CD4-positive, alpha-beta memory T cell (primary cell): ENCODE measurements at places on chromosomes 3 and 15. TPM values are rescaled to one million over a fixed set of nuclear protein-coding genes. Genes with fewer than 3 reads are reported as not detected.

ARGFX gene
- polyA plus RNA-seq: not detected

DNA sequence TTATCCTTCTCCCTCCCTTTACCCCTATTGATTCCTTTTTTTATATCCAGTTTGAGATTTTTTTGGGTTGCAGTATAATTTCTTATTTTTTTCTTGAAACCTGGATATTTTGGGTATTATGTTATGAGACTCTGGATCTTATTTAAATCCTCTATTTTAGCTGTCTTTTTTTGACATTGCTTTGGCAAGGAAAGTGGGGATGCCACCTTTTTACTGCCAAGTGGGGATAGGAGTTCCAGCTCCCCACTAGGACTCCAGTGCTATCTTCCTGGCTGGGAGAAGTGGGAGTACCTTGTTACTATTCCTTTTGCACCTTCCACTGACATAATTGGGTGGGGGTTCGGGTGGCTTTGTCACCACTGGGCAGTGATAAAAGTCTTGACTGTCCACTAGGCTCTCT, 87.9 kb downstream of the SATB1 start:
- H3K36me3 ChIP-seq: no peaks in the 10 kb centered on the region
- DNase-seq: no peak
- H3K4me1 ChIP-seq: no peaks in the 10 kb centered on the region
- H3K27ac ChIP-seq: no peak overlapping the region
- H3K4me3 ChIP-seq: no peak overlapping the region

DNA sequence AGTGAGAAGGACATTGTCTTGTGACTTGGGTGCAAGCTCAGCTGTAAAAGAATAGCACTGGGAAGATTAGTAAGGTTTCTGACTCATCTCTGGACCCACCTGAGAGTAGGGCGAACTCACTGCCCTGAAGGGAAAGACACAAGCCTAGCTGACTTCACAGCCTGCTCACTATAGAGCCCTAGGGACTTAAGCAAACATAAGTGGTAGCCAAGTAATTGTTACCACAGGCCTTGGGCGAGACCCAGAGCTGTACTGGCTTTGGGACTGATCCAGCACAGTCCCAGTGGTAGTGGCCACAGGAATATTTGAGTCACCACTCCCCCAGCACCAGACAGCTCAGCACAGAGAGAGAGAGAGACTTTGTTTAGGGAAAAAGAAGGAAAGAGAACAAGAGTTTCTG, 429.9 kb downstream of the TBL1XR1 start:
- no peaks in the 10 kb centered on the region for H3K4me1 ChIP-seq
- H3K4me3 ChIP-seq: no peak overlapping the region
- no peaks in the 10 kb centered on the region for H3K27me3 ChIP-seq
- H3K36me3 ChIP-seq: no peaks in the 10 kb centered on the region

- DNase-seq: no peak
- peaks cover 7% of the 10 kb centered on the region for H3K4me1 ChIP-seq
- H3K27ac ChIP-seq: no peak overlapping the region
- no peaks in the 10 kb centered on the region for H3K27me3 ChIP-seq
- no peaks in the 10 kb centered on the region for H3K36me3 ChIP-seq
Measured at GRCh38 chr15:85150130-85150480, 168.4 kb downstream of the PDE8A start.

CACNA2D2 gene
- polyA plus RNA-seq: 0.24 TPM

DNA sequence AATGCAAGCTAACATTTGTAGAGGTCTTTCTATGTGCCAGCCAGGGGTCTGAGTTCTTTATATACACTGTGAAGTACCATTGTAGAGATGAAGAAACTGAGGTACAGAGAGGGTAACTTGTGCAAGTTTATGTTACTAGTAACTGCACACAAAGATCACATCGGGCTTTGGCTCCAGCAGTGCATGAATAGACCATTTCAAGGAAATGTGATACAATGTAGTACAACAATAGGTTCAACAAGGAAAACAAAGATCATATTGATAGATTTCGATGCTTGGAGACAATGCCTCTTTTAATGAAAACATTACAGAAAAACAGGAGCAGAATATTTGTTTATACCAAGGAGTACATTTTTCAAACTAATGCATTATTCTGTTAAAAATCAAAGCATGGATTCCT, 115.3 kb downstream of the POLR2M start:
- no peaks in the 10 kb centered on the region for H3K36me3 ChIP-seq
- no peaks in the 10 kb centered on the region for H3K27me3 ChIP-seq
- H3K4me1 ChIP-seq: no peaks in the 10 kb centered on the region
- no peak overlapping the region for H3K4me3 ChIP-seq

DNA sequence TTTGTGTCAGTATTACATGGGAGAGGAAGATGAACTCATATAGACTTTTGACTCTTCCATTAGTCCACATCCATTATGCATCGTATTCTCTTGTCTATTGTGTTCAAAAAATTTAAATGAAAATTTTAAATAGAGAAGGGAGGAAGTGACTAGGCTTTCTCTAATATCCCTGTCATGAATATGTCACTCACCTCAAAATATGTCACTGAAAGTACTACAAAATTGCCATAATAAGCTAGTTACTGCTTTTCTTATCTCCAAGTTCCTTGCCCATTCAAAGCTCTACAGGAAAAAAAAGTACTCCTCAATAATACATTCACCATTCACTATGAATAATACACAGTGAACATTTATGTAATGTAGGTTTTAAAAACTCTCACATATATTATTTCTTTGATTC, 22.3 kb upstream of the GHSR start:
- H3K27me3 ChIP-seq: no peaks in the 10 kb centered on the region
- no peak for DNase-seq
- no peak overlapping the region for H3K4me3 ChIP-seq
- H3K4me1 ChIP-seq: no peaks in the 10 kb centered on the region
- H3K27ac ChIP-seq: no peak overlapping the region

- H3K4me3 ChIP-seq: no peak overlapping the region
- H3K27ac ChIP-seq: no peak overlapping the region
- no peaks in the 10 kb centered on the region for H3K4me1 ChIP-seq
- no peaks in the 10 kb centered on the region for H3K36me3 ChIP-seq
- no peak for DNase-seq
Measured at GRCh38 chr15:98796685-98797357, 148.5 kb downstream of the IGF1R start.

DNA sequence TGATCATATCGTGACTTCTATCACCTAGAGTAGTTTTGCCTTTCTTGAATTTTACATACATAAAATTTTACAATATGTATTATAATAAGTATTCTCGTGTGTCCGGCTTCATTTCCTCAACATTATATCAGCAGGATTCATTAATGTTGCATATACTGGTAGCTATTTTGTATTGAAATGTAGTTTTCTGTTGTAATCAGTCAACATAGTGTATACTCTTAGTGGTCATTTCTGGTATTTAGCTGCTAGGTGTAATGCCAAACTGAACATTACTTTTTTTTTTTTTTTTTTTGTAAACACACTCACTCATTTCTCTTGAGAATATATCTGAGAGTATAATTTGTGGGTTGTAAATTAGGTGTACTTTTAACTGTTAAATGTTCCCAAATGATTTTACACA, 70.1 kb downstream of the CGNL1 start:
- H3K4me3 ChIP-seq: no peak overlapping the region
- no peak for DNase-seq
- H3K36me3 ChIP-seq: no peaks in the 10 kb centered on the region

DNA sequence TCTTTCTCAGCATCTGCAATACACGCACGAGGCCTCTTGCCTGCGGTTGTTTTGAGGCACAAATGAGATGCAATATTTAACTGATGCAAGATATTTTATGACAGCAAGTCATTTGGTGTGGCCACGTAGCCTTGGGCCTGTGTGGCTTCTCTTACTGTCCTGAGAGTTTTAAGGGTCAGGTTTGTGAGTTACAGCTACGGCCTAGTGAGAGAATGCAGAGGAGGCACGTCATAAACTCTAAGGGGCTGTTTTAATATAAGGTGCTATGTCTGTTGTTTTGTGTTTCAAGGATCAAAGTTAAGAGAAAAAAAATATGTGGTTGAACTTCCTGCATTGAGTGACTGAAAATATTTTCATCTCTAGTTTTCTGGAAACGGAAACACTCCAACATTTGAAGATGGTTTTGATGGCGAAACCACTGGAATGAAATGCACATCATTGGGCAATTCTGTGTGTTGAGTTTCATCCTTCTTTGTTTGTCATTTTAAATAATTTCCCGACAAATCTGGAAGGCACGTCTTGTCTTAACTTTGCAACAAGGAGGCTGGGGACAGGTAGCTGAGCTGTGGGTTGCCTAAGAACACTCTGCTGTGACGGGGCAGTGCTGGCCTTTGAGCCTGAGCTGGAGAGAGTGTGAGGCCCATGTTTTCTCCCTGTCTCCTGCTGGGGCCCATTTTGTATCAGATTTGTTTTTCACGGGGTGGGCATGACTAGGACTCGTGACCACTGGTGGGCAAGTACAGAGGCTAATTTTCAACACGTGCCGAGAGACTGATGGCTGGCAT, 5.1 kb downstream of the APBA2 start:
- no peak overlapping the region for H3K4me3 ChIP-seq
- no peaks in the 10 kb centered on the region for H3K27me3 ChIP-seq

TIPARP gene
- 15.1 TPM for polyA plus RNA-seq

PLSCR2 gene
- not detected for polyA plus RNA-seq

MINDY2 gene
- polyA plus RNA-seq: 16.1 TPM

FBXO40 gene
- polyA plus RNA-seq: 0.08 TPM

DNA sequence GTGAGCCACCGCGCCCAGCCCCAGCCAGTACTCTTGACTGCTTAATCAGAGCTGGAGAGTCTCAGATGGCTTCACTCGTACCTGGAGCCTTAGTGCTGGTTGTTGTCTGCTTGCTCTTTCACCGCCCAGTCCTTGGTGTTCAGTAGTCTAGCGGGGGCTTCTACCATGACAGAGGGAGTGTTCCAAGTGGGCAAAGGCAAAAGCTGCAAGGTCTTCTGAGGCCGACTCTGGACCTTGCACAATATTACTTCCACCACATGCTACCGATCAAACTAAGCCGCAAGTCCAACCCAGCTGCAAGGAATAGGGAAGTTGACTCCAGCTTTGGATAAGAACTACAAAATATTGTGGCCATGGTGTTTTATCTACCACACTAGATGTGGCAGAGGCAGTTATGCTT, 6.6 kb downstream of the PARL start:
- no peaks in the 10 kb centered on the region for H3K27me3 ChIP-seq
- no peak for DNase-seq
- H3K27ac ChIP-seq: no peak overlapping the region
- peaks cover 21% of the 10 kb centered on the region for H3K4me1 ChIP-seq
- H3K4me3 ChIP-seq: no peak overlapping the region

GNAT1 gene
- not detected for polyA plus RNA-seq

GRCh38 chr15:91456251-91456718, 356.2 kb downstream of the SV2B start:
- no peak overlapping the region for H3K4me3 ChIP-seq
- H3K27me3 ChIP-seq: no peaks in the 10 kb centered on the region
- no peak for DNase-seq

GRCh38 chr3:178174201-178174915, 361.9 kb upstream of the KCNMB2 start:
- DNase-seq: no peak
- H3K4me3 ChIP-seq: no peak overlapping the region
- no peak overlapping the region for H3K27ac ChIP-seq
- no peaks in the 10 kb centered on the region for H3K36me3 ChIP-seq

LRRC28 gene
- 19.1 TPM for polyA plus RNA-seq
